IMR-90 (cell line): ENCODE measurements at places on chromosomes 6 and 20. TPM values are rescaled to one million over a fixed set of nuclear protein-coding genes. Genes with fewer than 3 reads are reported as not detected.
A peak's percentile ranks its signal among the peaks of the same experiment; 100 is the strongest.

GRCh38 chr6:26525838-26526237 lies 12.3 kb upstream of the HMGN4 start:
- H3K36me3 ChIP-seq = no peaks in the 10 kb centered on the region
- no peak overlapping the region for H3K27ac ChIP-seq
- H3K27me3 ChIP-seq = no peaks in the 10 kb centered on the region
- H3K4me3 ChIP-seq = no peak overlapping the region
- H3K4me1 ChIP-seq = peaks cover 5% of the 10 kb centered on the region; the same call in 1 of the 2 replicates

DNA sequence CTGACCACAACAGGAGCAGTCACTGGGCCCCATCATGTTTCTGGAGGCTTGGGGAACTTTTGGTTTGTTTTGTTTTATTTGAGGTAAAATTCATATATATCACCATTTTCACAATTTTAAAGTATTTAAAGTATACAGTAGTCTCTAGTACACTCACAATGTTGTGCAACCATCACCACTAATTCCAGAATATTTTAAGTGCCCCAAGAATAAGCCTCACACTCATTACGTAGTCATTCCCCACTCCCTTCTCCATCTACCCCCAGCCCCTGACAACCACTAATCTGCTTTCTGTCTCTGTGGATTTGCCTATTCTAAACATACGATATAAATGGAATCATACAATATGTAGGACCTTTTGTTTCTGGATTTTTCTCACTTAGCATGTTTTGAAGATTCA lies 29.0 kb downstream of the RTN4IP1 start:
- peak; percentile 31 for DNase-seq
- H3K27ac ChIP-seq = no peak overlapping the region
- peaks cover 3% of the 10 kb centered on the region; the same call in 1 of the 2 replicates for H3K4me1 ChIP-seq
- H3K4me3 ChIP-seq = no peak overlapping the region
- H3K36me3 ChIP-seq = no peaks in the 10 kb centered on the region
- H3K27me3 ChIP-seq = no peaks in the 10 kb centered on the region

BMP5 gene
- 0.02 TPM in 1 of 2 replicates, not detected in the other for polyA plus RNA-seq

DNA sequence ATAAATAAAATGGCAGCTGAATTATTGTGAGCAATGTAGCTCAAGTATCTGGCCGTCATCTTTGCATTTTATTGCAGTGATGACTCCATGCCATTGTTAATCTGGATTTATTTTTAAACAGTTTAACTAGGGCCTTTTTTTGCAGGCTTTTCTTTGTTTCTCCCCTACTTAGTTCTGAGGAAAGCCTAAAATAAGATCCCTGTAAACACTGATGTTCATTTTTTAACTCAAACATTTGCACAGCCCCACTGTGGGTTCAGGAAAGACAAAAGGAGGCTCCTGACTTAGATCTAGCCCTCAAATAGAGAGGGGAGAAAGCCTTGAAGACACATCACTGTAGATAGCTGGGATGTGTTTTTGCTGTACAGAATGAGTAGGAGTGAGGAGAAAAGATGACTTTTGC lies 69.2 kb downstream of the PLEKHG1 start:
- DNase-seq = no peak
- no peaks in the 10 kb centered on the region for H3K27me3 ChIP-seq
- peaks cover 2% of the 10 kb centered on the region; the same call in 1 of the 2 replicates for H3K4me1 ChIP-seq
- no peak overlapping the region for H3K4me3 ChIP-seq
- H3K27ac ChIP-seq = no peak overlapping the region

DNA sequence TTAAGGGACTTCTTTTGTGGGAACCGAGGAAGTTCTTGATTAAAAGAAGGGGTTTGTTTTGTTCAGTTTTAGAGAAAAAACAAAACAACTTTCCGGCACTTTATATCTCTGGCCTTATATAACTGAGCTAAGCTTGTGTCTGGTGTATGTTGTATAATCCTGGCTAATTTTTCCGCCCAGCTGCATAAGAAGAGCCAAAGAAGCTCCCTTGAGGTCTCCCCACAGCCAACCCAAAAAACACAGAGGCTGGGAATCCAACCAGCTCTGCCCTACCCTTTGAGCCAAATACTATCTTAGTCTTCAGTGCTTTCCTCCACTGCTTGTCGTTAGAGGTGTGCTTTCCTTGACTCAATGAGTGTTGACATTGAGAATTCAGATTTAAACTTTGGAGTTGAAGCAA lies 45.5 kb upstream of the RNF146 start:
- H3K27me3 ChIP-seq = no peaks in the 10 kb centered on the region
- H3K4me3 ChIP-seq = no peak overlapping the region
- H3K27ac ChIP-seq = no peak overlapping the region
- no peaks in the 10 kb centered on the region for H3K4me1 ChIP-seq
- no peaks in the 10 kb centered on the region for H3K36me3 ChIP-seq

DNA sequence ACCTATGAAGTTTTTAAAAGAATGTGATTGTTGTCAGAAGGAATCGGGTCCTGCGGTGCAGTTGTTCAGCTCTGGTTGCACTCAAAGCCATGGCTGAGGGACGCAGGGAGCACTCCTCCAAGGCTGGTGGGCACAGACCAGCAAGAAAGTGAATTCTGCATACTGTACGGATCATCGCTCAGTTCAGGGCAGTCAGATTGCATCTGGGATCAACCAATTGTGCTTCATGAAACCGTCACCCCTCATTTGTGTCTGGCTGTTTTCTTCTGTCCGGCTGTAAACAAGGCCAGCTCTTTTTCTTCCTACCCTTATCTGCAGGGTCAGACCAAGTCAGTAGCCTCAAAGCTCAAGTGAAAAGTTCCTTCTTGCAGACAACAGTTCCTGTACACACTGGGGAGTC lies 478.3 kb downstream of the TFAP2A start:
- H3K27ac ChIP-seq = no peak overlapping the region
- H3K27me3 ChIP-seq = no peaks in the 10 kb centered on the region
- no peak overlapping the region for H3K4me3 ChIP-seq
- no peaks in the 10 kb centered on the region for H3K4me1 ChIP-seq
- DNase-seq = no peak
- no peaks in the 10 kb centered on the region for H3K36me3 ChIP-seq

DNA sequence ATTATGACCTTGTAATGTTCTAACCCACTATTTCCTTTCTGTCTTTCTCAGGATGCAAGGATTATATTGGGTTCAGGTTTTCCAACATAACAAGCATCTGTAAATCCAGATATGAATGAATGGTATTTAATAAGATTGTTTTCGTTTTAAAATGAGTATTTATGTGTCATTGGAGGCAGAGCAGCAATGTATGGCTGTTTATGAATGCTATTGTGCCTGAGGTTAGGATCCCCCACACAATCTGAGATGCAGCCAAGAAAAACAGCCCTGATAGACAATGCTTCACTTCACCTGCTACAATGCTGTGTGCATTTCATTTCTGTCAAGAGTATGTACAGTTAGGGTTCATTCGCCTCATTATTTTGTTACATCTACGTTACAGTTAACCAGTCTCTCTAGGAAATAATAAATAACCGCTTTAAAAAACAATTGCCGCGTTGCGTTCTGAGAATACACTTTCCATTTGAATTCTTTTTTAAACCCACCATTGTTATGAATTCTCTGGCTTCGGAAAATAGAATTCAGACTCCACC lies 19.6 kb downstream of the TFAP2A start:
- no peak overlapping the region for H3K4me3 ChIP-seq
- H3K36me3 ChIP-seq = no peaks in the 10 kb centered on the region

COL21A1 gene
- polyA plus RNA-seq = 0.05 TPM in 1 of 2 replicates, not detected in the other

- H3K4me1 ChIP-seq = peaks cover 10% of the 10 kb centered on the region
- no peak overlapping the region for H3K27ac ChIP-seq
- no peaks in the 10 kb centered on the region for H3K27me3 ChIP-seq
- no peaks in the 10 kb centered on the region for H3K36me3 ChIP-seq
These were observed 194.9 kb downstream of the BCAS1 start for GRCh38 chr20:53875452-53875851.

- H3K4me3 ChIP-seq = no peak overlapping the region
- H3K4me1 ChIP-seq = peaks cover 9% of the 10 kb centered on the region
- H3K27me3 ChIP-seq = no peaks in the 10 kb centered on the region
- H3K36me3 ChIP-seq = no peaks in the 10 kb centered on the region
- DNase-seq = peak; percentile 37
These were observed 250.9 kb upstream of the RREB1 start for GRCh38 chr6:6856538-6857523.

- no peak overlapping the region for H3K27ac ChIP-seq
- no peaks in the 10 kb centered on the region; the same call in 1 of the 2 replicates for H3K27me3 ChIP-seq
- no peaks in the 10 kb centered on the region for H3K36me3 ChIP-seq
- H3K4me3 ChIP-seq = no peak overlapping the region
These were observed 10.8 kb upstream of the RNF24 start for GRCh38 chr20:4026093-4026601.

- peaks cover 64% of the 10 kb centered on the region for H3K36me3 ChIP-seq
- no peak overlapping the region for H3K27ac ChIP-seq
- no peak for DNase-seq
- no peak overlapping the region for H3K4me3 ChIP-seq
These were observed 2.4 kb downstream of the B3GALT4 start for GRCh38 chr6:33279257-33279695.

BPIFA1 gene
- not detected in 2 replicates for polyA plus RNA-seq

PNLDC1 gene
- polyA plus RNA-seq = not detected in 2 replicates

GRCh38 chr20:41048461-41049301 lies 20.1 kb downstream of the TOP1 start:
- DNase-seq = no peak
- no peaks in the 10 kb centered on the region for H3K27me3 ChIP-seq
- no peak overlapping the region for H3K4me3 ChIP-seq
- peaks cover 34% of the 10 kb centered on the region for H3K4me1 ChIP-seq

GRCh38 chr6:39844866-39845265 lies 52.7 kb downstream of the DAAM2 start:
- no peaks in the 10 kb centered on the region for H3K36me3 ChIP-seq
- DNase-seq = no peak
- H3K4me3 ChIP-seq = no peak overlapping the region

DNA sequence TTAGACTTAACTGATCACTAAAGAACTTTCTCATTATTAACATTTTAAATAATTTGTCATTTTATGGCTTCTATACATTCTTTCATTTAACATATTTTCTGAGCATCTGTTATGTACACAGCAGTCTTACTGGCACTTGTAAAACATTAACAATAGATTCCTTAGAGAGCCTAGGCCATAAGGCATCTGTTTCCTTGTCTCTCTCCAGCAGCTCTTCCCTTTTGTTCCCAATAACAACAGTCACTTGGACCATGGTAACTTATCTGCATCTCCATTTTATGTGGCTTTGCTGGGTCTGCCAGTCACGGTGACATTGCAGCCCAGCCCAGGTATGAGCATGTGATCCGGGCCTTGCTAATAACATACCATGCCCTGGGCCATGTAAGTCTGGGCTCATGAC lies 11.7 kb upstream of the TASP1 start:
- DNase-seq = no peak
- peaks cover 1% of the 10 kb centered on the region; the same call in 1 of the 2 replicates for H3K4me1 ChIP-seq
- no peaks in the 10 kb centered on the region for H3K36me3 ChIP-seq
- no peak overlapping the region for H3K27ac ChIP-seq
- H3K4me3 ChIP-seq = no peak overlapping the region
- H3K27me3 ChIP-seq = 0 out of 2 replicates have a peak, but pooled peaks cover 2% of the 10 kb centered on the region

HSPA1L gene
- polyA plus RNA-seq = 0.97 and 1.0 TPM in 2 replicates

- H3K27me3 ChIP-seq = peaks cover 3% of the 10 kb centered on the region
- H3K27ac ChIP-seq = no peak overlapping the region
- H3K36me3 ChIP-seq = no peaks in the 10 kb centered on the region
- no peak overlapping the region for H3K4me3 ChIP-seq
- DNase-seq = no peak
These were observed 55.0 kb upstream of the IYD start for GRCh38 chr6:150313781-150314180.

SAMD10 gene
- 4.0 and 4.1 TPM in 2 replicates for polyA plus RNA-seq

GRCh38 chr6:57262488-57262887 lies 40.4 kb upstream of the RAB23 start:
- H3K27ac ChIP-seq = peak overlapping the region; percentile 84
- DNase-seq = no peak
- H3K27me3 ChIP-seq = no peaks in the 10 kb centered on the region

DNA sequence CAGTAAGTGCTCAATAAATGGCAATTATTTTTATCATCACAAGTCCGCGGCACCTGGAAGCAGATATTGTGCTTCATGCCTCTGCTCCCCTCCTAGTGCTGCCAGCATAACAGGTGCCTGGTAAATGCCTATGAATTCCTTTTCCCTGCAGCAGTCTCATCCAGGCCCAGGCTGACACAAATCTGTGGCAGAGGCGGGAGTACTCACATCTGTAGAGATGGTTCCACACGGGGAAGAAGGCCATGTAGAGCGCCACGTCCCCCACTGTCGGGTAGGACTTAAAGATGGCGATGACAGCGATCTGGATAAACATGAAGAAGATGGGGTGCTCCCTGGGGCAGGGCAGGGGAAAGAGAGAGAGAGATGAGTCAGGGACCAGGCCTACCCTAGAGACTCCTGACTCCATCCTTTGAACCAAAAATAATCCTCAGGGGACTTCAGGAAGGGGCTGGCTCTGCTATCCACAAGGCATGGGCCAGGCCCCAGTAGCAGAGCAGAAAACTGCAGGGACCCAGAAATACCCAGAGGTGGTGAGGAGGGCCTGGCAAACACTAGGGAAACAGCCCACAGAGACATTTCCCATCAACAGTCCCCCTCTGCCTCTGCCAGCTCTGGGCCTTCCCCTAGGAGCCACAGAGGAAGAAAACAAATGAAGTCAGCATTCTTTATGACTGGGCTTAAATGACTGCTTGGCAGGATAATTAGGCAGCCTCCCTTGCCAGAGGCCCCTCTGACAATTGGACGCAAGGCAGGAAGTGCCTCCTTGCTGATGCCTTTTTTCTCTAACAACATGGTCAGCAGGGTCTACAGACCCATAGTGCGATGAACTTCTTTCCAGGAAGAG lies 23.0 kb downstream of the MAP1LC3A start:
- peak overlapping the region; percentile 23; the same call in 1 of the 2 replicates for H3K27ac ChIP-seq
- H3K4me1 ChIP-seq = peaks cover 17% of the 10 kb centered on the region
- H3K4me3 ChIP-seq = no peak overlapping the region
- DNase-seq = peak; percentile 70
- peaks cover 4% of the 10 kb centered on the region for H3K36me3 ChIP-seq

PCK1 gene
- not detected in 2 replicates for polyA plus RNA-seq

DNA sequence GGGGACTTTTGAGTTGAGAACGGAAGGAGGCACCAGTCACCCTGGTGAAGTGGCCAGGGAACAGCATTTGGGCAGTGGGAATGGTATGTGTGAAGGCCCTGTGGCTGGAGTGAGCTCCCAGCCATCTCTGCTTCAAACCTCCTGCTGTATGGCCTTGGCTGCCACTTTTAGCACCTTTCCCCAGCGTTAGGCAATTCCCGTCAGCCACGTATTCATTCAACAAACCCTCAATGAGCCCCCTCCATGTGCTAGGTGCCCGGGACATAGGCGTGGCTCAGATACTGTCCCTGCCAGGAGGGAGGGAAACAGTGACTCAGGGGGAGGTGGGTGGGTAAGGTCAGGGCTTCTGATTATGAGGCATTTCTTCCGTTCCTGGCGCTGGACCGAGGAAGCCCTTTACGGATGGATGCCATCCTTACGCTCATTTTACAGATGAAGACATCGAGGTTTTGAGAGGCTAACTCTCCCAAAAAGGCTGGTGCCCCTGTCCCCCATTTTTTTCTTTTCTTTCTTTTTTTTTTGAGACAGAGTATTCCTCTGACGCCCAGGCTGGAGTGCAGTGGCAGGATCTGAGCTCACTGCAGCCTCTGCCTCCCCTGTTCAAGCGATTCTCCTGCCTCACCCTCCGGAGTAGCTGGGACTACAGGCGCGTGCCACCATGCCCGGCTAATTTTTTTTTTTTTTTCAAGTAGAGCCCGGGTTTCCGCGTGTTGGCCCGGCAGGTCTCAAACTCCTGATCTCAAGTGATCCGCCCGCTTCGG lies 37.5 kb downstream of the SRC start:
- DNase-seq = peak; percentile 18
- peaks cover 28% of the 10 kb centered on the region for H3K36me3 ChIP-seq
- no peaks in the 10 kb centered on the region for H3K27me3 ChIP-seq
